ENCODE measurements at places on chromosomes 5 and 9. TPM values are rescaled to one million over a fixed set of nuclear protein-coding genes. Genes with fewer than 3 reads are reported as not detected.

- no peak overlapping the region for H3K27ac ChIP-seq
- H3K4me1 ChIP-seq: peaks cover 20% of the 10 kb centered on the region
Measured at GRCh38 chr9:127950513-127951289, 13.0 kb upstream of the DPM2 start.

GRCh38 chr5:13478831-13479465 lies 465.5 kb downstream of the DNAH5 start:
- no peak overlapping the region for H3K27ac ChIP-seq
- no peaks in the 10 kb centered on the region for H3K4me1 ChIP-seq
- no peak overlapping the region for H3K4me3 ChIP-seq
- H3K27me3 ChIP-seq: no peaks in the 10 kb centered on the region
- no peak for DNase-seq

GRCh38 chr5:150514708-150515211 lies 6.8 kb downstream of the NDST1 start:
- no peak overlapping the region for H3K27ac ChIP-seq
- H3K36me3 ChIP-seq: no peaks in the 10 kb centered on the region
- H3K4me1 ChIP-seq: no peaks in the 10 kb centered on the region
- H3K27me3 ChIP-seq: no peaks in the 10 kb centered on the region
- H3K4me3 ChIP-seq: no peak overlapping the region

DNA sequence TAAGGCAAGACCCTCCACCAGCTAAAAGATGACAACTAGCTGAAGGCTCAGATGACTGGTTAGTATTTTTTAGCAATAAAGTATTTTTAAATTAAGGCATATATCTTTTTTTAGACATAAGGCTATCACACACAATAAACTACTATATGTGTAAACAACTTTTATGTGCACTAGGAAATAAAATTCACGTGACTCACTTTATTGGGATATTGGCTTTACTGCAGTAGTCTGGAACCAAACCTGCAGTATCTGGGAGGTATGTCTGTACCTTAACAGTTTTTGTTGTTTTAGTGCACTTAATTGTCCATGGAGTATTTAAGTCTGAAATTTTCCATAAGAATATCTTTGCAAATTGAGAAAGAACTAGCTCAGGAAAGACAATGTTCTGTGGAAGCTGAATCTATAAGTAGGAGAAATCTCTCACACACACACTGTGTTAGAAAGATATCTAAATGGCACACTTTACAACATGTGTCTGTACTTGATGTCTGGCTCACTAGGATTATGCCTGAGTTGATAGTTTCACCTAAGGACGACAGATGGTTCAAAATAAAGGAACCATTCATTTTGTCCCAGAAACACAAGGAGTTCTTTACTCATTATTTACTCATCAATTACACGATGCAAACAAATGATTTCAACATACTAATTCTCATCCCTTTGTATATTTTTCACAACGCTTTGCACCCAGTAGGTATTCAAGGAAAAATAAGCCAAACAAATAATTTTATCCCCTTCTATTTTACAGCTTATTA lies 4.6 kb downstream of the RAPGEF6 start:
- no peak overlapping the region for H3K4me3 ChIP-seq
- peaks cover 7% of the 10 kb centered on the region for H3K36me3 ChIP-seq
- peaks cover 25% of the 10 kb centered on the region for H3K4me1 ChIP-seq
- H3K27me3 ChIP-seq: no peaks in the 10 kb centered on the region
- no peak overlapping the region for H3K27ac ChIP-seq

DNA sequence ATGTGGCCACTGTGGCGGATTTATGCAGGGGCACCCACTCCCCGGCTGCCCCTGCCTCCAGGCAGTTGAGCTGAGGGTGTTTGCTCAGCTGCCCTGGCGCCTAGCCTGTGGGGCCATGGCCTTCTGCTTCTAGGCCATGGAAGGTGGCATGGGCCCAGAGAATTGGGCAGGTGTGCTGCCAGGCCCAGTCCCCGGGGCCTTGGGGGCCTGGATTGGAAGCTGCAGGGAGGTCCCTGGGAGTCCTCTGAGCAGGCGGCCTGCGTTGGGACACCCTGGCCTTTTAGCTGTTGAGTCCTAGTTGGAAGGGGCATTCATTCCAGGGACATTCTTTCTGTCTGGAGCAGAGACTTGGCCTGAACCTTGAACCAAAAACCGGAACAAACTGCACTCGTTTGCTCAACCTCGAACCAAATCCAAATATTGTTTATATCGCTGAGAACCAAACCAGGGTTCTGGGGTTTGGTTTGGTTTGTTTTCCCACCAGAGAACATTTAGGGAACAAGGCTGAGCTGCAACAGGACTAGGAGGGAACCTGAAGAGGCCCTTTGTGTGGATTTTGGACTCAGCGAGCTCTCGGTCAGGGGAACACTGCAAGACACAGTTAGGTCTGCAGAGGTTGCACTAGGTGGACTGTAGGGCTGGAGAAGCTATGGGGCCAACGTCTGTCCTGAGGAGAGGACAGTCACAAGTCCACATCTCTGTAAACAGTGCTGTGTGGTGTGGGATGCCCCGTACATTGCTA lies 116.8 kb downstream of the BOD1 start:
- no peak overlapping the region for H3K27ac ChIP-seq
- no peaks in the 10 kb centered on the region for H3K4me1 ChIP-seq
- no peaks in the 10 kb centered on the region for H3K36me3 ChIP-seq
- no peaks in the 10 kb centered on the region for H3K27me3 ChIP-seq

- H3K36me3 ChIP-seq: no peaks in the 10 kb centered on the region
- no peak for DNase-seq
- H3K27me3 ChIP-seq: no peaks in the 10 kb centered on the region
- no peak overlapping the region for H3K27ac ChIP-seq
Measured at GRCh38 chr9:130309689-130310455, 44.3 kb downstream of the HMCN2 start.

GRCh38 chr5:9498541-9499497 lies 47.1 kb downstream of the SEMA5A start:
- DNase-seq: no peak
- H3K27ac ChIP-seq: no peak overlapping the region
- no peaks in the 10 kb centered on the region for H3K36me3 ChIP-seq
- no peaks in the 10 kb centered on the region for H3K27me3 ChIP-seq

DNA sequence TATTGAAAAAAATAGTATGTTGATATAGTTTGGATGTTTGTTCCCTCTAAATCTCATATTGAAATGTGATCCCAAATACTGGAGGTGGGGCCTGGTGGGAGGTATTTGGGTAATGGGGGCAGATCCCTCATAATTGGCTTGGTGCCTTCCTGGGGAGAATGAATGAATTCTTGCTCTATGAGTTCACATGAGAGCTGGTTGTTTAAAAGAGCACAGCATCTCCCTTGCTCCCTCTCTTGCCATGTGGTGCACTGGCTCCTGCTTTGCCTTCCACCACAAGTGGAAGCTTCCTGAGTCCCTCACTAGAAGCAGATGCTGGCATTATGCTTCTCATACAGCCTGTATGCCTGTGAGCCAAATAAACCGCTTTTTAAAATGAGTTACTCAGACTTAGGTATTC lies 154.8 kb downstream of the ADAMTS6 start:
- DNase-seq: no peak
- no peak overlapping the region for H3K27ac ChIP-seq
- no peaks in the 10 kb centered on the region for H3K27me3 ChIP-seq
- H3K4me3 ChIP-seq: no peak overlapping the region
- no peaks in the 10 kb centered on the region for H3K4me1 ChIP-seq
- H3K36me3 ChIP-seq: no peaks in the 10 kb centered on the region

DNA sequence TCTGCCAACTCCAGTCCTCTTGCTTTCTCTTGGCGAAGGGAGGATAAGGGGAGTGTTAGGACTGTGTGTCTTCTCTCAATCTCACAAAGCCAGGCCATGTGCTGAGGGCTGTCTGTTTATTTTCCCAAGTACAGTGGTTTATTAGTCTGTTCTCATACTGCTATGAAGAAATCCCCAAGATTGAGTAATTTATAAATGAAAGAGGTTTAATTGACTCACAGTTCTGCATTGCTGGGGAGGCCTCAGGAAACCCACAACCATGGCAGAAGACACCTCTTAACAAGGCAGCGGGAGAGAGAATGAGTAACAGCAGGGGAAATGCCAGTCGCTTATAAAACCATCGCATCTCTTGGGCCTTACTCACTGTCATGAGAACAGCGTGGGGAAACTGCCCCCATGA lies 36.2 kb upstream of the CKS2 start:
- H3K36me3 ChIP-seq: no peaks in the 10 kb centered on the region
- DNase-seq: no peak
- no peak overlapping the region for H3K27ac ChIP-seq
- no peaks in the 10 kb centered on the region for H3K27me3 ChIP-seq
- H3K4me3 ChIP-seq: no peak overlapping the region
- no peaks in the 10 kb centered on the region for H3K4me1 ChIP-seq

- DNase-seq: no peak
- no peaks in the 10 kb centered on the region for H3K27me3 ChIP-seq
- H3K27ac ChIP-seq: no peak overlapping the region
- H3K4me3 ChIP-seq: no peak overlapping the region
- peaks cover 5% of the 10 kb centered on the region for H3K36me3 ChIP-seq
Measured at GRCh38 chr5:154285661-154286408, 95.3 kb downstream of the GALNT10 start.

DNA sequence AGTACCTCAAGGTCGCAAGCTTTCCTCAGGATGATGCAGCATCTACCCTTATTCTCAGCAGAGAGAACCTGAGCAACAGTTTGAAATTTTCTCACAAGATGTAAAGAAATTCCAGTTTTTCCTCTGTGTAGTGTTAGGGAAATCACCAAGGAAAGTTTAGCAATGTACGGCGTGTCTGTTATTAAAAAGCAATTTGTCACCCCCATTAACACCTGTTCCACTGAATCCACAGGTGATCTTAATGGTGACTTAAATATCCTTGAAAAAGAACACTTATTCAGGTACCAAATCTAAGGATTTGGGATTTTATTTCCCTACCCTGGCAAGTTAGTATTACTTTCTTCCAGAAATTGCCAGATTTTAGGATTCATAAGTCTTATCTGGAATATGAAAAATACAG lies 77.9 kb upstream of the ATP10B start:
- no peak overlapping the region for H3K4me3 ChIP-seq
- no peaks in the 10 kb centered on the region for H3K27me3 ChIP-seq
- H3K36me3 ChIP-seq: no peaks in the 10 kb centered on the region
- DNase-seq: no peak

DNA sequence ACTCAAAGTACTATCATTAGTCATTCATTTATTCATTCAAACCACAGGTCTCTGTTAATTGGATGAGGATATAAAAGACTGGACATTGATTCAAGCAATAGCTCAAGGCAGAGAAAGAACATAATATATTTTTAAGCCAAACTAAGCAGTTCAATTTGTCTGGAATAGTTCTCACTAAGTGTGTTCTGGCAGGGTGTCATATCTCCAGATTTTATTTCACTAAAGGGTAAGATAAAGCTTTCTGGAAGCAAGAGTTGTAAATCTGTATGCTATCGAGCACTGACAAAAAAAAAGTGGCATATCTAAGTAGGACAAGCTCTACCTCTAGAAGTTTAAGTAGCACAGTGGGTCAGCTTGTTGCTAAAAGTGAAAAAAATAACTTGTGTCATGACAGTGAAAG lies 375.6 kb downstream of the TUSC1 start:
- H3K27me3 ChIP-seq: no peaks in the 10 kb centered on the region
- H3K4me3 ChIP-seq: no peak overlapping the region
- no peaks in the 10 kb centered on the region for H3K4me1 ChIP-seq
- H3K36me3 ChIP-seq: no peaks in the 10 kb centered on the region

DNA sequence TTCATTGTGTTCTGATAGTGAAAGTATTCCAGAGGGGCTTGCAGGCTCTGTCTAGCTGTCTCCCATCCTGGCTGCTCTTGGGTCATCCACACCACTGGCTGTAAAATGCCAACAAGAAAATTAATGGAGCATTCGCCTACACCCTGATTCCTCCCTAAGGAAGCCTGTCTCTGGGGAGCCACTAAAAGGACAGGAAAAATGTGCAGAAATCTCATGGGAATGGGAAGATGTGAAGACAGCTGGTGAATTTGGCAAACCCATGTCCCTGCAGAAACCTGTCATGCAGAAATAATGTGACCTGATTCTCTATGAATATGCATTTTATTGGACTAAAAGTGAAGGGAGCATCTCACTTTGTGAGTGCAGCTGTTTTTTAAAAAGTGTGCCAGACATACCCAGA lies 265.6 kb downstream of the TUSC1 start:
- H3K36me3 ChIP-seq: no peaks in the 10 kb centered on the region
- H3K4me3 ChIP-seq: no peak overlapping the region
- no peak overlapping the region for H3K27ac ChIP-seq
- no peaks in the 10 kb centered on the region for H3K4me1 ChIP-seq
- no peaks in the 10 kb centered on the region for H3K27me3 ChIP-seq

- no peak overlapping the region for H3K4me3 ChIP-seq
- no peak overlapping the region for H3K27ac ChIP-seq
- no peak for DNase-seq
- no peaks in the 10 kb centered on the region for H3K27me3 ChIP-seq
Measured at GRCh38 chr5:150931368-150931965, 26.7 kb upstream of the ZNF300 start.

GRCh38 chr5:128007939-128008338 lies 75.6 kb upstream of the SLC12A2 start:
- no peak overlapping the region for H3K27ac ChIP-seq
- no peak for DNase-seq
- no peaks in the 10 kb centered on the region for H3K4me1 ChIP-seq
- H3K4me3 ChIP-seq: no peak overlapping the region
- peaks cover 3% of the 10 kb centered on the region for H3K36me3 ChIP-seq

DNA sequence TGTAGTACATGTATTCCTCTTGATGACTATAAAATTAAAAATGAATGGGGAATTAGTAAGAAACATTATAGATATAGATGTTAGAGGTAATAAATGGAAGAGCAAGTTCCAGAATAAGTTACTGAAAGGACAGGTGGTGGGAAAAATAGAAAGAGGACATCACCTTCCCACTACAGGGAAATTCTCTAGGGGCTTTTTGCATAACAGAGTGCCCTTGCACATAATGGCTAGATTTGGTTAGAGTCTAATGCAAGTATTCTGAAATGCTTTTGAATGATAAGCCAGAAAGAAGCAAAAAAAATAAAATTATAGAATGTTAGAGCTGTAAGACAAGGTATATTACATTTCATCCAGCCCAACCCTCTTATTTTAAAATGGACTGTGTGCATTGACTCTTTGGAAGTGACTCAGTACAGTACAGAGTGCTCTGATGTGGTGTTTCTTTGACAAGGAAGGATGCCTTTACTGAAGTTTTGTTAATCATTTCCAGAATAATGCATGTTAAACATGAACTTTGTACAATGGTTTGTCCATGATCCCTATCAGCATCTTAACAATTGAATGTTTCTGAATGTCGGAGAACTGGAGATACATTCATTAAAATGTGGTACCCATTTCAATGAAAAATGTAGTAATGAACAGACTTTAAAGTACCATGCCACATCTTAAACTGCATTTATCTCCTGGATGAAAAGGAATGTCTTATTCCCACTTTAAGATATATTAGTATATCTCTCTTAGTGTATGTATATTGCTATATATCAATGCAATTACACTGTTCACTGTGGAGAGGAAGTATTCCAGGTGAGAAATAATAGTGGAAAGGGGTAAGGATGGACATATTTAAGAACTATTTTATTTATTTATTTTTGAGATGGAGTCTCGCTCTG lies 391.1 kb downstream of the ADGRV1 start:
- no peak for DNase-seq
- no peaks in the 10 kb centered on the region for H3K4me1 ChIP-seq
- no peak overlapping the region for H3K27ac ChIP-seq
- no peaks in the 10 kb centered on the region for H3K36me3 ChIP-seq
- H3K4me3 ChIP-seq: no peak overlapping the region

The LIX1 gene
- not detected for polyA plus RNA-seq

The SH3TC2 gene
- not detected for polyA plus RNA-seq

The GTF2H2 gene
- 5.8 TPM for polyA plus RNA-seq

The EIF4E1B gene
- not detected for polyA plus RNA-seq

The OCLN gene
- 5.6 TPM for polyA plus RNA-seq

The NUTM2F gene
- not detected for polyA plus RNA-seq

The ADGRD2 gene
- not detected for polyA plus RNA-seq

The WHRN gene
- polyA plus RNA-seq: 19.4 TPM

The UBQLN1 gene
- 81.6 TPM for polyA plus RNA-seq

The LTC4S gene
- 1.5 TPM for polyA plus RNA-seq
